ENCODE measurements at places on chromosomes 12 and 14. TPM values are rescaled to one million over a fixed set of nuclear protein-coding genes. Genes with fewer than 3 reads are reported as not detected.

TAS2R30 gene
- total RNA-seq = 5.6 TPM

DNA sequence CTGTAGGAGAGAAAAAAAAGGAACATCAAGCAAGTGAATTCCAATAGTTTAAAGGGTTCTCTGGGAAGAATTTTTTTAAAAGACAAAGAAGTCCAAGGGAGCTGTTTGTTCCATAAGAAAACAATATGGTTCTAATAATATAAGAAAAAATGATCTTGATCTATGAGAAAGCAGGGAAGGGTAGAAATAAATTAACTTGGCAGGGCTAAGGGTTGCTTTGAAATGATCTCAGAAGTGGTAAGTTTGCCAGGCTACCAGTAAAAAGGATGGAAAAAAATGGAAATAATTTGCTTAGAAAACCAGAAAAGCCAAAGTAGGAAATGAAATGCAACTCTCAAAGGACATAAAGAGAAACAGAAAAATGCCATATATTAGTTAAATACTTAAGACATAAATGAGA, 41.7 kb upstream of the EMP1 start:
- DNase-seq = no peak
- no peaks in the 10 kb centered on the region for H3K36me3 ChIP-seq
- H3K27me3 ChIP-seq = peaks cover 62% of the 10 kb centered on the region
- H3K4me3 ChIP-seq = no peak overlapping the region
- H3K4me1 ChIP-seq = no peaks in the 10 kb centered on the region

DNA sequence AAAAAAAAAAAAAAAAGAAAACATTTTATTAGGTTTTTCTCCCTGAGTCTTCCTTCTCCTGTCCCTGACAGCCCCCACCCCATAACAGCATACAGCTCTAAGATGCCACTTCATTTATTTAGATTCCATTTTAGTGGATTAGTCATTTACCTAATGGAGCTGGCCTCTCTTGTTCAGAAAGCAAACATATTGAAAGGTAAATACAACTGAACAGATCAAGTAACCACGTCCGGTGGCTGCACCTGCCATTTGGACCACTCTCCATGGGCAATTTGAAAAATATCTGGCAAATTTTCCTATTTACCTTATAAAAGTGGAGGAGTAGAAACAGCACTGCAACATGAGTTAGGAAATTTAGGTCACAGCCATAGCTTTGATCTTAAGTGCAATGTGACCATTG, 254.6 kb downstream of the C12orf42 start:
- peaks cover 24% of the 10 kb centered on the region for H3K27me3 ChIP-seq
- peaks cover 3% of the 10 kb centered on the region for H3K4me1 ChIP-seq
- DNase-seq = no peak
- no peaks in the 10 kb centered on the region for H3K36me3 ChIP-seq
- no peak overlapping the region for H3K27ac ChIP-seq
- no peak overlapping the region for H3K4me3 ChIP-seq

DNA sequence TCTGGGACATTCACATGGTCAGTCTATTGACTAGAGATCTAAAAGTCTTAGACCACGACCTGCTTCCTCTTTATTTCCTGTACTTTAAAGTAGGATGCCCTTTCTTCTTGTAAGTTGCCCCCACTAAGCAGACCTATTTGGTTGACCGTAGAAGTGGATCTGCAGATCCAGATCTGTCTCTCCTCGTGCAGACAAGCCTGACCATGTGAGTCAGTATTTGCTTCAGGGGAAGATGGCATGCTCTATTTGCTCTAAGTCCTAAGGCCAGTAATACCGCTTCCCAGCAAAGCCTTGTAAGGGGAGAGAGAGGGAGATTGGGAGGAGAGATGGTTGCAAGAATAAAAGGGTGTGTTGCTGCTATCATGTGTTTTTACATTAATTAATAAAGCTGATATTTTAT, 46.8 kb downstream of the KCNC2 start:
- H3K27ac ChIP-seq = no peak overlapping the region
- no peaks in the 10 kb centered on the region for H3K4me1 ChIP-seq

- no peak for DNase-seq
- peaks cover 1% of the 10 kb centered on the region for H3K36me3 ChIP-seq
- no peak overlapping the region for H3K4me3 ChIP-seq
- peaks cover 3% of the 10 kb centered on the region for H3K4me1 ChIP-seq
These were observed 1188.2 kb upstream of the TMEM132C start for GRCh38 chr12:127078577-127079350.

DNA sequence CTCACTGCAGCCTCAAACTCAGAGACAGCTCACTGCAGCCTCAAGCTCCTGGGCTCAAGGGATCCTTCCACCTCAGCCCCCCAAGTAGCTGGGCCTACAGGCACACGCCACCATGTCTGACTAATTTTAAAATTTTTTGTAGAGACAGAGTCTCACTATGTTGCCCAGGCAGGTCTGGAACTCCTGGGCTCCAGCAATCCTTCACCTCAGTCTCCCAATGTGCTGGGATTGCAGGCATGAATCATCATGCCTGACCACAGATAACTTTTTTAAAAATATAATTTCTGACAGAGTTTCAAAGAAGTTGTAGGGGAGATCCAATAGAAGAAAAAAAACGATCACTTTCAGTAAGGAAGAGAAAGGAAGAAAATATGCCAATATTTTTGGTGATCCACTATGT, 189.7 kb upstream of the CDKN3 start:
- H3K4me1 ChIP-seq = no peaks in the 10 kb centered on the region
- H3K27ac ChIP-seq = no peak overlapping the region
- no peak overlapping the region for H3K4me3 ChIP-seq
- H3K27me3 ChIP-seq = peaks cover 35% of the 10 kb centered on the region
